ENCODE measurements at places on chromosomes 1 and 21. TPM values are rescaled to one million over a fixed set of nuclear protein-coding genes. Genes with fewer than 3 reads are reported as not detected.
A peak's percentile ranks its signal among the peaks of the same experiment; 100 is the strongest.

The S100A16 gene
- total RNA-seq: 54.4 TPM

DNA sequence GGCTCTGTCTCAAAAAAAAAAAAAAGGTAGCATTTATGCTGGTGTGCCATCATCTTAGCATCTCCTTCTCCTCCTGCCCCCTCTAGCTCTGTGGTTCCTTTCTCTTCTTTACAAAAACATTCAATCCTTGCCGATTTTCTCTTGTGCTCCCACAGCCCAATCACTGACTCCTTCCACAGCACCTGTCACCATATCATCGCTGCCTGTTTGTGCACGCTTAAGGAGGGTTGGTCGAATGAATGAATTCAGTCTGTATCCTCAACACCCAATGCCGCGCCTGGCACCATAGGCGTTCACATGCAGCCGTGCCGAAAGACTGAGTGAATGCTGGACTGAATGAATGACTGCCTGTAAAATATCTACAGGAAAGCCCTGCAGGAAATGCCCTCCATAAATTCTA is 7.9 kb downstream of the RNU5D-1 start:
- H3K36me3 ChIP-seq: no peaks in the 10 kb centered on the region
- no peaks in the 10 kb centered on the region for H3K27me3 ChIP-seq
- H3K4me1 ChIP-seq: peaks cover 3% of the 10 kb centered on the region
- DNase-seq: no peak
- H3K4me3 ChIP-seq: no peak overlapping the region

The ST6GALNAC3 gene
- 1.8 TPM for total RNA-seq

- no peaks in the 10 kb centered on the region for H3K27me3 ChIP-seq
- no peak overlapping the region for H3K27ac ChIP-seq
- peaks cover 12% of the 10 kb centered on the region for H3K4me1 ChIP-seq
- peak; percentile 95 for DNase-seq
Observed at GRCh38 chr1:61157468-61157987, 75.2 kb downstream of the NFIA start.

The UMODL1 gene
- total RNA-seq: 0.10 TPM

- DNase-seq: no peak
Observed at GRCh38 chr1:23371987-23372880, 2.6 kb upstream of the ZNF436 start.

DNA sequence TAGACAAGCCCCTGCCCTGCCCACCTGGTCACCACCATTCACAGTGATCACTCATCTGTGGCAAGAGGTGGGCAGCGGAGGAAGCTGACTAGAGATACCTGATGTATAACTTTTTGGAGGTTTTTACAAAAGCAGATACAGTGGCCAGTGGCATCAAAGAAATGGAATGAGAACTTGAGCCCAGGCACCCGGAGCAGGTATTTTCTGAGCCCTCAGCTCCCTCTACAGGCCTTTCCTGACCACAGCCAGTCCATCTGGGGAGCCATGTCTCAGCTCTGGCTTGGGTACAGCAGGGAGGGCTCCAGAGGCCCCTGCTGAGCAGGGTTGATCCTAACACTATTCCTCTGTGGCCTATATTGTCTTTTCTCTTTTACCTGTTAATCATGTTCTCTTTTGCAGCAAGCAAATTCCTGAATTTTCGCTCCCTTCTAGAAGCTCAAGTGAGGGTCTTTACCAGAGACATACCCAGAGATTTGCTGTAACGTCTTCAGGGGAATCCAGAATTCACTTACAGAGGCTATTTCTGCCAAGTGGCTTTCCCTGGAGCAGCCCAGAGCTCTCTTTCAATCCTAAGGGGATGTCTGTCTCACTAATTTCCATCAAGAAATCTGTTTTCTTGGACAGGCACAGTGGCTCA is 27.3 kb downstream of the GPR157 start:
- no peaks in the 10 kb centered on the region for H3K27me3 ChIP-seq

The NKAIN1 gene
- total RNA-seq: 5.6 TPM

DNA sequence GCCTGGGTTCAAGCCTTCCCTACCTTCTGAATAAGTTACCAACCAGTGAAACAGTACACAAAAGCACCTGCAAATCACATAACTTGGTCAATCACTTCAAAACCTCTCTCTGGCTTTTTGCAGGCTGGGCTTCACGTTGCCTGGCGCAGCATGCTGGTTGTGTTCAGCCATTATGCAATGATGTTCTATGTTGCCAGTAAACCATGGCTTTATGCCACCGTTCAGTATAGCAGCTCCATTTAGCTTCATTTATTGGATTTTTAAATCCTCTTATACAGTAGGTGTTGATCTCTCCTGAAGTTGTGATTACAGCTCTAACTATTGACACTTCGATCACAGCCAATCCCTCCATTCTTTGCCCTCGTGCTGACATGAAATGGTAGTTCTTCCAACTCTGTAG is 233.6 kb upstream of the PTBP2 start:
- DNase-seq: no peak
- H3K4me1 ChIP-seq: peaks cover 20% of the 10 kb centered on the region
- no peak overlapping the region for H3K4me3 ChIP-seq
- H3K27ac ChIP-seq: no peak overlapping the region

DNA sequence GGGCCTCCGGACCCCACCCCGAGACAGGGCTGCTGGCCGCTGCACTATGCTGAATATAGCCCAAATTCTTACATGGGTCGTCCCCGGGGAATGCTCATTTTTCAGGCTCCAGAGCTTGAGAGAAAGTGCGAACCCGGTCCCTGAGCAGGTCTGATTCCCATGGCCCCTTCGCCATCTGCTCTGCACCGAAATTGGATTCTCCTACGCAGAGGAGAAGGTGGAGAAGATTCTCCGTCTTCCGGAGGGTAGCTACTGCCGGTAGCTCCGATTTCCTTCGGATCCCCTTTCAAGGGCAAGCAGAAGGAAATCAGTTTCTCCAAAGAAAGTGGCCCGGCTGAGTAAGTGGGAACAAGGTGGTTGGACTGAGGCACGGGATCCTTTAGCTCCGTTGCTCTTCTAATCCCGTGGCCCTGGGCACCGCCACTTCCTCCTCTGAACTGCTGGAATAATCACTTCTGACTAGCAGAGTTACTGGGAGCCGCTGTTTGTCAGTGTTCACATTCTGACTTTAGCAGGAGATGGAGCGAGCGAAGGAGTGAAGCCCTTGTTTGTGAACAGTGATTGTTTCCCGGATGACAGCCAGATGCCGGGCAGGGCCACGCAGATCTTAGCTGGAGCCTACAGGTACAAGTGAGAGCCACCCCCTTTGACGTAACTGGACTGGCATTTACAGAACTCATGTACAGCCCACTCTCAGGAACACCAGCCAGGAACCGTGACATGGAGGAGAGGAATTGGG is 1.1 kb upstream of the ZNF496 start:
- peak overlapping the region; percentile 70 for H3K4me3 ChIP-seq
- H3K36me3 ChIP-seq: peaks cover 5% of the 10 kb centered on the region
- peak; percentile 45 for DNase-seq
- peak overlapping the region; percentile 54 for H3K27ac ChIP-seq
- H3K27me3 ChIP-seq: no peaks in the 10 kb centered on the region

GRCh38 chr1:1421147-1421906 is at the start of gene ANKRD65:
ANKRD65 (minus strand) TSS chr1:1421276; CDS start chr1:1421005, 271 bp downstream.
- no peaks in the 10 kb centered on the region for H3K36me3 ChIP-seq
- no peak within 1 kb of the TSS for H3K4me3 ChIP-seq
- H3K27ac ChIP-seq: no peak within 1 kb of the TSS
- H3K27me3 ChIP-seq: no peaks in the 10 kb centered on the region
- no peak for DNase-seq

The CR2 gene
- total RNA-seq: 0.09 TPM

DNA sequence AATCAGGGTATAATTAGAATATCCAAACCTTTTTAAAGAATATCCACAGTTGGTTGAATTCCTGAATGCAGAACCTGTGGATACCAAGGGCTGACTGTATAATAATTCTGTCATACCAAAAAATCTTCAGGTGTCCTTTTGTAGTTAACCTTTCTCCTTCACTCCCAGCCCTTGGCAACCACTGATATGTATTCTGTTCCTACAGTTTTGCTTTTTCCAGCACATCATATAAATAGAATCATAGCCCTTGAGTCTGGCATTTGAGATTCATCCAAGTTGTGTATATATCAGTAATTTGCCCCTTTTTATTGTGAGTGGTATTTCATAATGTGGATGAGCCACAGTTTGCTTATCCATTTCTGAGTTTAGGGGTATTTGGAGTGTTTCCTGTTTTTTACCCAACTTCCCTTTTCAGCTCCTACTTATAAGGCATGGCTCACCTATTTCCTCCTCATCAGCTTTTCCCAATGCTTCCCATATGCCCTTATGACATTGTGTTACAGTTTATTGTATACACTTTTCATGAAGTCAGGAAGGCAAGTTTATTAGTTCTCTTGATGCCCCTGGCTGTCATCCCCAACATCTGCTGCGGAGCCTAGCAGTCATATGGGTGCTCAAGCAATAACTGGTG is 35.0 kb upstream of the AGO1 start:
- no peak overlapping the region for H3K27ac ChIP-seq
- H3K27me3 ChIP-seq: no peaks in the 10 kb centered on the region
- DNase-seq: no peak
- H3K4me3 ChIP-seq: no peak overlapping the region
- peaks cover 3% of the 10 kb centered on the region for H3K4me1 ChIP-seq

DNA sequence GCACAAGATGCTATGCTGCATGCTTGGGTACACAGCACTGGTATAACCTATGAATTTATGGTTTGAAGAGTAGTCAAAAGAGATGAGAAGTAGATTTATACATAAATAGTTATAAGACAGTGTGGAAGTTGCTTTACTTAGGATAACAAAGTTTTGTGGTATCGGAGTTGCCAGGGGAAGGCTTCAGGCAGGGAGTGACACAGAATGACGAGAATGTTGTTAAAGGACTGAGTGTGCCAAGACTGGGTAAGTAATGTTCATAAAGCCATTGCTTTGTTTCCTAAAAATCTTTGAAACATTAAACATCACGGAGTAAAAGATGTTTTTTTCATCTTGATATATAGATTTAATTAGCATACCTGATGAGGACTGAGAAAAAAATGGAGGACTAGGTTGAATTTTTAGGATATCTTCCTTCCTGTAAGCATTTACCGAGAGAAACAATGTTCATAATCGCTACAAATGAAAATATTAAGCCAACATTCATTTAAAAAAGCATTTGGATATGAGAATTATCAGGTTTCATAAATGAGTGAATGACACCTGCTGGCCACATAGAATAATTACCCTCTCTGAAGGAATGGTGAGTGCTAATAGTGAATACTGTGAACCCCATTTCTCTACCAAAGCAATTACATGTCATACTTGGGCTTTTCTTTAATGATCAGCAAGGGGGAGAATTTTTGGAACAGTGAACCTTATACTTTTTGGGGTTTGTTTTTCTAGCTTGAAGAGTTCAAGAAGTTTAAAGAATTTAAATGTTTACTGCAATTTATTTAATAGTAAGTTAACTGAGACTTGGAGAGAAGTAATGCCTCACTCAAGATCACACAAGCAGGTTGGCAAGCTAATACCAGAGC is 28.4 kb downstream of the EXTL2 start:
- peaks cover 11% of the 10 kb centered on the region for H3K4me1 ChIP-seq
- no peaks in the 10 kb centered on the region for H3K36me3 ChIP-seq

The ATP6V1G3 gene
- not detected for total RNA-seq

- H3K36me3 ChIP-seq: no peaks in the 10 kb centered on the region
- DNase-seq: no peak
- no peak overlapping the region for H3K27ac ChIP-seq
- peaks cover 43% of the 10 kb centered on the region for H3K27me3 ChIP-seq
- no peak overlapping the region for H3K4me3 ChIP-seq
- peaks cover 17% of the 10 kb centered on the region for H3K4me1 ChIP-seq
Observed at GRCh38 chr21:38683222-38683621, 122.5 kb upstream of the ETS2 start.

- no peaks in the 10 kb centered on the region for H3K36me3 ChIP-seq
- no peak for DNase-seq
- no peaks in the 10 kb centered on the region for H3K27me3 ChIP-seq
- peak overlapping the region; percentile 97 for H3K27ac ChIP-seq
- peaks cover 25% of the 10 kb centered on the region for H3K4me1 ChIP-seq
- H3K4me3 ChIP-seq: peak overlapping the region; percentile 4
Observed at GRCh38 chr1:235011064-235011598, 117.5 kb downstream of the TOMM20 start.

- DNase-seq: no peak
- H3K36me3 ChIP-seq: no peaks in the 10 kb centered on the region
- no peaks in the 10 kb centered on the region for H3K27me3 ChIP-seq
- H3K27ac ChIP-seq: no peak overlapping the region
- no peaks in the 10 kb centered on the region for H3K4me1 ChIP-seq
Observed at GRCh38 chr1:36528361-36529349, 45.9 kb upstream of the CSF3R start.

The IL22RA1 gene
- total RNA-seq: not detected

DNA sequence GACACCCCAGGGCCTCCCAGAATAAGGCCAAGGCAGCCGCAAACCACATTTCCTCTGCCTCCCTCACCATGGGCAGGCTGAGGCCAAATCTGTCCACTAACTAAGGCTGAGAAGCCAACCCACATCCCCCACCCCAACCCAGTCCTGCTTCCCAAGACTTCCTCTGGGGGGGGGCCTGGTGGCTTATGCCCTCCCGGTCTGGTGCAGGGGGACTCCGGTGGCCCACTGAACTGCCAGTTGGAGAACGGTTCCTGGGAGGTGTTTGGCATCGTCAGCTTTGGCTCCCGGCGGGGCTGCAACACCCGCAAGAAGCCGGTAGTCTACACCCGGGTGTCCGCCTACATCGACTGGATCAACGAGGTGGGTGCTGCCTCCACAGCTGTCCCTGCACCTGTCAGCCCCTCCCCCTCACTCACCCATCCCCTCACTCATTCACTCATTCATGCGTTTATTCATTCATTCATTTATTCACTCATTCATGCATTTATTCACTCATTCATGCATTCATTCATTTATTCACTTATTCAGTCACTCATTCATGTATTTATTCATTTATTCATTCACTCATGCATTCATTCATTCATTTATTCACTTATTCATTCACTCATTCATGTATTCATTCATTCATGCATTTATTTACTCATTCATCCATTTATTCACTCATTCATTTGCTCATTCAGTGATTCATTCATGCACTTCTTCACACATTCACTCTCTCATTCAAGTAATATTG is 7.3 kb downstream of the CTRC start:
- no peaks in the 10 kb centered on the region for H3K4me1 ChIP-seq
- H3K36me3 ChIP-seq: no peaks in the 10 kb centered on the region
- peaks cover 4% of the 10 kb centered on the region for H3K27me3 ChIP-seq
- H3K27ac ChIP-seq: no peak overlapping the region

The FCRL1 gene
- total RNA-seq: not detected

Measured in astrocyte (in vitro differentiated cells and primary cell).